ENCODE measurements at places on chromosomes 12 and 14.
A peak's percentile ranks its signal among the peaks of the same experiment; 100 is the strongest.

GRCh38 chr12:56631790-56632700 lies 1.9 kb upstream of the BAZ2A start:
- peak; percentile 56 for DNase-seq

GRCh38 chr12:40137252-40137651 lies 31.4 kb upstream of the SLC2A13 start:
- DNase-seq: no peak

DNA sequence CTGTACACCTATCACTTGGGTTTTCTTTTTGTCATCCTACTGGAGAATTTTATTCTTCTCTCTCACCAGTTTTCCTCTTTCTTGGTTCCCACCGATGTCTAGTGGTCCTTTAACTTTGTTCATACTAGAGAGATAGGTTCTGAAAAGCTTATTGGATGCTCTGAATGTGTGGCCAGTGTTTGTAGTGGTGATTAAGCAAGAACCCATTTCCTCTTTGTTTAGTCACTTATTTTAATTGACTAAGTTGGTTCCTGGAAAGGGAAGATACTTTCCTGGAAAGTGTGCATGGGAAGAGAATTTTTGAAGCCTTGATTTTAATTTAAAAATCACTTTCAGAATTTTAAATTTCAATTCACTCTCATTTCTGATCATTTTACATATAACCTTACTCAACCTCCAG lies 127.2 kb downstream of the OTOGL start:
- no peak for DNase-seq

DNA sequence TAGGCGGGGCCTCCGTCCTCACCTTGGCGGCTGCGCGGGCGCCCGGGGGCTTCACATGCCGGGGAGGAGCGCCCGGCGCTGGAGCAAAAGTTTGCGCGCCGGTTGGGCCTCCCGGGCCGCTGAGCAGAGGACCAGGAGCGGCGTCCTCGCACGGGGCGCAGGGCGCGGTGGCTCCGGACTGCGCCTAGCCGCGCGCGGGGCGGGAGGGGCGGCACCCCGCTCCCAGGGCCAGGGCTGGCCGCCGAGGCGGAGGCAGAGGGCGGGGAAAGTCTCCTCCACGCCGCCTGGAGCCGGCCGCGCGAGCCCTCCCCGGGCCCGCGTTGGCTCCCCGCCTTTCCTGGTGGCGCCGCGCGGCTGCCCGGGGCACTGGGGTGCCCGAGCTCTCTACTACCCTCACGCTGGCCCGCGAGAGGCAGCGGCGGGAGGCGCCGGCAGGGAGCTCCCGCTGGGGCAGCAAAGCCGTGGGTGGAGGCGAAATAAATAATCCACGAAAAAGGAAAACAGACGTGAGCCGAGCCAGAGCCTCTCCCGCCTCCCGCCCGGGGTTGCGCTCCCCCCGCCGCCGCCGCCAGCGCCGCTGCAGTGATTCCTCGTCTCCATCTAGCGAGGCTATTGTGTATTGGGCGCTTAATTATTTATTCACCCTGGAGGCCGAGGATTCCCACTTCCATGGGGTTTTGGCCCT lies 400 bp upstream of the PRIMA1 start:
- peak; percentile 63 for DNase-seq

DNA sequence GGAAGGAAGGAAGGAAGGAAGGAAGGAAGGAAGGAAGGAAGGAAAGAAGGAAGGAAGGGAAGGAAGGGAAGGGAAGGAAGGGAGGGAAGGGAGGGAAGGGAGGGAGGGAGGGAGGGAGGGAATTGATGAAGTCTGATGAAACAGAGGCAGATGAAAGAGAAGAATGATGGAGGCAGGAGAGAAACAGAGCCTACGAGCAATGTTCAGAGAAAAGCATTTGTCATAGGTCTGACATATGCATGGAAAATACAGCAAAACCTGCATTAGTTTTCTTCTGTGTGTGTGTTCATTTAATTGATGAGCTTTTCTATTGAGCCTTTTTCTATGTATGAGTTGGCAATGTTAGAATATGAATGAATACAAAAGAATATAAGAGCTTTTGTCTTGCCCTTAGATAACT lies 343.4 kb downstream of the GXYLT1 start:
- DNase-seq: no peak

GRCh38 chr14:65033181-65033580 lies 46.5 kb downstream of the FNTB start:
- no peak for DNase-seq
